ENCODE measurements at places on chromosomes 7 and 10. TPM values are rescaled to one million over a fixed set of nuclear protein-coding genes. Genes with fewer than 3 reads are reported as not detected.

DNA sequence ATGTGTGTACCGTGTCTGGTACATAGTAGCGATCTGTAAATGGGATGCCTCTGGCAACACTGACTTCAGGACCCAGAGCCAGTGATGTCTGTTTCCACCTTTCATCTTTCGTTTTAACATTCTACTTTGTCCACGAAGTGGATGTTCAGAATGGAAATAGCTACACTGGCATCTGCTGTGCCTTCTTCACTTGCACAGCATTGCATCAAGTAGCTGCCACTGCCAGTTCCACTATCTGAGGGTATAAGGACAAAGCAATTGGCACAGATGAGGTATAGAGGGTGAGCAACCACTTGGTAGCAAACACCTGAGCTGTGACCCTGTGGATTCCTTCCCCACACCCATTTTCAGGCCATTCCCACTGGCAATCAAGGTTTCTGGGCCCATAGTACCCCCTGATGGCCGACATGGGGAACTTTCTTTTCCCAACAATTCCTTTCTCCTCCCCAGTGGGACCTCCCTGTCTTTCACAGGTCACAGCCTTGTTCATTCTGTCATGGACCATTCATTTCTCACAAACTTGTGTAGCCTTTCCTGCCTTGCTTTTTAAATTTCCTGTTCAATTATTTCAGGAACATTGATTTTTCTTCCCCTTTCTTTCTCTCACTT is 4.0 kb downstream of the ITGA8 start:
- no peak for DNase-seq
- H3K4me3 ChIP-seq = no peak overlapping the region
- no peak overlapping the region for H3K27ac ChIP-seq
- H3K27me3 ChIP-seq = no peaks in the 10 kb centered on the region

DNA sequence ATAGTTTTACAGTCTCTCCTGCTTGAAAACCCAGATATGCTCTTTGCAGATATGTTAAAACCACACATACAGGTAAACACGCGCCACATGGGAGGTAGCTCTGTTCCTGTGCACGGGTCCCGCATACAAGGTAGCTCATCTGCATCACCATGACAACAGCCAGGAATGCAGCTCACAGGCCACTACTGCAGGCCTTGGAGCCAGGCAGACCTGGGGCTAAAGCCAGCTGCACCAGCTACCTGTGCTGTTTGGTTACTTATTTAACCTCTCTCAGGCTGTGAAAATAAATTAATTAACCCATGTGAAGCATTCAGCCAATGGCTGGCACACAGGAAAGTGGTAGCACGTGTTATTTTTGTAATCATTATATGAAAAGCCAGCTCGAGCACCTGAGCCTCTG is 428.3 kb downstream of the TNS3 start:
- H3K4me1 ChIP-seq = peaks cover 27% of the 10 kb centered on the region
- no peaks in the 10 kb centered on the region for H3K27me3 ChIP-seq
- no peak overlapping the region for H3K4me3 ChIP-seq
- peak overlapping the region; percentile 62 for H3K27ac ChIP-seq

GRCh38 chr7:11181590-11181989 is 207.9 kb downstream of the PHF14 start:
- no peak overlapping the region for H3K27ac ChIP-seq
- H3K36me3 ChIP-seq = no peaks in the 10 kb centered on the region
- no peak overlapping the region for H3K4me3 ChIP-seq
- H3K27me3 ChIP-seq = no peaks in the 10 kb centered on the region

CRHR2 gene
- not detected for total RNA-seq

ITIH5 gene
- total RNA-seq = 20.4 TPM

DNA sequence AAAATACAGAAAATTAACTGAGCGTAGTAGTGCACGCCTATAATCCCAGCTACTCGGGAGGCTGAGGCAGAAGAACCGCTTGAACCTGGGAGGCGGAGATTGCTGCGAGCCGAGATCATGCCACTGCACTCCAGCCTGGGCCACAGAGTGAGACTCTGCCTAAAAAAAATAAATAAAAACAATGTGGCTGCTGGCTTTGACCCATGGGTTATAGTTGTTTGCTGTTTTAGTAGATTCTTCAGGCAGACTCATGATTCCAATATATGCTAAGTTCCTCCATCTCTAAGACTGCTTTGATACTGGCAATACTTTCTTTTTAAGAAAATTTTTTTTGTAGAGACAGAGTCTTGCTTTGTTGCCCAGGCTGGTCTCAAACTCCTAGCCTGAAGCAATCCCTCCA is 8.4 kb downstream of the OLAH start:
- no peak overlapping the region for H3K27ac ChIP-seq
- H3K4me3 ChIP-seq = no peak overlapping the region
- H3K36me3 ChIP-seq = no peaks in the 10 kb centered on the region
- no peaks in the 10 kb centered on the region for H3K4me1 ChIP-seq

GRCh38 chr7:37719077-37719476 is 35.5 kb downstream of the GPR141 start:
- H3K4me1 ChIP-seq = no peaks in the 10 kb centered on the region
- no peaks in the 10 kb centered on the region for H3K27me3 ChIP-seq
- no peak overlapping the region for H3K27ac ChIP-seq

ZP3 gene
- 2.7 TPM for total RNA-seq

GRCh38 chr10:52064084-52064845 is 249.8 kb upstream of the DKK1 start:
- no peak overlapping the region for H3K4me3 ChIP-seq
- no peaks in the 10 kb centered on the region for H3K4me1 ChIP-seq
- DNase-seq = no peak
- no peak overlapping the region for H3K27ac ChIP-seq
- no peaks in the 10 kb centered on the region for H3K36me3 ChIP-seq
- no peaks in the 10 kb centered on the region for H3K27me3 ChIP-seq
